ENCODE measurements at places on chromosomes 5 and 9. TPM values are rescaled to one million over a fixed set of nuclear protein-coding genes. Genes with fewer than 3 reads are reported as not detected.

LHX3 gene
- total RNA-seq = 0.11 TPM

MEIKIN gene
- not detected for total RNA-seq

PTGS1 gene
- 0.35 TPM for total RNA-seq

SPINK13 gene
- total RNA-seq = not detected

C5orf58 gene
- not detected for total RNA-seq

GRXCR2 gene
- total RNA-seq = not detected

SLC34A1 gene
- not detected for total RNA-seq

COMMD10 gene
- 22.9 TPM for total RNA-seq

C5 gene
- total RNA-seq = 0.18 TPM

Measured in activated T-cell treated with anti-CD3 and anti-CD28 coated beads, Interleukin-2, amount 50 U/mL, for 4 hours (primary cell).